Esophagus squamous epithelium (tissue), 5 donors: ENCODE measurements at places on chromosomes 7 and 10. TPM values are rescaled to one million over a fixed set of nuclear protein-coding genes. Genes with fewer than 3 reads are reported as not detected.

The AKR1C8 gene
- not detected for total RNA-seq

The FFAR4 gene
- not detected for total RNA-seq

The SPDYE11 gene
- not detected for total RNA-seq

GRCh38 chr7:89012016-89012415 is 216.5 kb upstream of the TEX47 start:
- no peak for DNase-seq
- no peaks in the 10 kb centered on the region for H3K27me3 ChIP-seq
- H3K4me1 ChIP-seq = no peaks in the 10 kb centered on the region
- no peaks in the 10 kb centered on the region for H3K36me3 ChIP-seq
- no peak overlapping the region for H3K4me3 ChIP-seq

DNA sequence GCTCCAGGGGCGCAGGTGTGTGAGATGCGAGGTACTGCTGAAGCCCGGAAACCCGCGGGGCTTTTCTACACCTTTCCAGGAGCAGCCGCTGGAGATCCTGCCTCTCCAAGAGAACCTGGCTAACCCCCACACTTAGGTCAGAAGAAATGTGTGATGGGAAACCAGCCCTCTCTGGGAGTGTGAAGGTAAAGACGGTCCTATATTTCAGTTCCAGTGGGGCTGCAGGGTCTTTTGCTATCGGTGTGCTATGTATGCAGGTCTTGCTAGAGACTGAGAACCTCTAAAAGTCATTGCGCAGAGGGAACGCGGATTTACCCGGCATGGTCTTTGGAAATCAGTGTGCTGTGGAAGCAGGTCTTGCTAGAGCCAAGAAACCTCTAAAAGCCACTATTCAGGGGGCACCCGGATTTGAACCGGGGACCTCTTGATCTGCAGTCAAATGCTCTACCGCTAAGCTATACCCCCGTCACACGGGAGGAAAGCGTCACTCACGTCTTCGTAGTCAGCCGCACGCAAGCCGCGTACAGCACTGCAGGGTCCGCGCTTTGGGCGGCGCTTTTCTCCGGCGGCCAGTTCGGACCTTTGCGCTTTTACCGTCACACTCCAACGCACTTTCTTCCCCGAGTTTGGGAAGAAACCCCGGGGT is 46.0 kb downstream of the ZNF777 start:
- no peaks in the 10 kb centered on the region for H3K27me3 ChIP-seq
- no peaks in the 10 kb centered on the region for H3K36me3 ChIP-seq
- no peaks in the 10 kb centered on the region for H3K4me1 ChIP-seq
- H3K27ac ChIP-seq = no peak overlapping the region

DNA sequence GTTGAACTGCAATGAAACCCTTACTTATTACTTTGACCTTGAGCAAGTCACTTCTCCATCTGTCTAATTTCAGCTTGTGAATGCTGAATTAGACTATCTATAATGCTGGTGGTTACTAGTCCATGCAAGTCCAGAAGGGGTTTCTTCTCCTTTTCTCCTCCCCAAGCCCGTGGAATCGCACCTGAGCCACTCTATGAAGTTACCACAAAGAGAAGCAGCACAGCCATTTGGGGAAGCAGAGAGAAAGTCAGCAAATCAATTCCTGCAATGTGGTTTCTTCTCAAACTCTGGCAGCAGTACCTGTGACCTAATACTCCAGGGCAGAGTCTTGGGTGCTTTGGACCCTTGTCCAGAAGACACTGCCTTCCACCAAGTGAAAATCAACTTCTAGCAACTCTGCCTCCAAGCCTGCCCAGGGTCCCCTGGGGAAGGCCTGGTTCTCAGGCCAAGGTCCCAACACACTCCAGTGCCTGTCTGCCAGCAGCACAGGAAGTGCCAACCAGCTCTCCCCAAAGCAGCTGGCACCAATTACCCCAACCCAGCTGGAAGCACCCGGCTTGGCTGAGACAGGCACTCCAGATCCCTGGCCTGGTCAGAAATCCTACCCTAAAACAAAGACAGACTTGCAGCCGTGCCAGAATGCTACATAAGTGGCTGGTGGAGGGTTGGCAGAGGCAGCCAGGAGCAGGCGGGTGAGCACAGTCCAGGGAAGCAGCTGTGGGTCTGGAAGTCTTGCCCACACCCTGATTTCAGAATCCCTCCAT is 200.3 kb downstream of the LSM5 start:
- no peaks in the 10 kb centered on the region for H3K4me1 ChIP-seq
- no peak overlapping the region for H3K27ac ChIP-seq
- DNase-seq = no peak
- H3K27me3 ChIP-seq = no peaks in the 10 kb centered on the region
- no peak overlapping the region for H3K4me3 ChIP-seq
